ENCODE measurements at places on chromosomes 11 and 22.

DNA sequence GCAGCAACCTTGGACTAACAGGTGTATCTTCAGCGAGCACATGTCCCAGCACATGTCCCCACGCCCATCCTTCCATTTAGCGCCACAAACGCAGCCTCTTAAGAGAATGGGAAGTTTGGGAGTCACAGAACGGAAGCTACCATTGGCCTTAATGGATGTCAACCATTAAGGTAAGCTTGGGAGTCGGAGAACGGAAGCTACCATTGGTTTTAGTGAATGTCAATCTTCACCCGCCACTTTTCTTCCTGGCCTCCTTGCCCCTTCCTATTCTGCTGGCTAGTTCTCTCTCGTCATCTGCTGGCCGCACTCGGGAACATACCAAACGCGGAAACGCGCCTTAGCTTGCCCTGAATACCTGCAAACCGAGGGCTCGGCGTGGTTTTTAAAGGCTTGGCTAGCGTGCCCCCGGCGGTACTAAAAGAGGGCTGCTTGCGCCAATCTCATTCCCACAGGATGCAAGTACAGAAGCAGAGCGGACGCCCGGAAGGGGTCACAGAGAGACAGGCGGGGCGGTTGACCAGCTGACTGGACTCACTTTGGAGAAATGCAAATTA is 24.3 kb downstream of the GLYATL1 start:
- DNase-seq, result no peak

- no peak for DNase-seq
These were observed 37.0 kb upstream of the ALX4 start for GRCh38 chr11:44346983-44347382.

DNA sequence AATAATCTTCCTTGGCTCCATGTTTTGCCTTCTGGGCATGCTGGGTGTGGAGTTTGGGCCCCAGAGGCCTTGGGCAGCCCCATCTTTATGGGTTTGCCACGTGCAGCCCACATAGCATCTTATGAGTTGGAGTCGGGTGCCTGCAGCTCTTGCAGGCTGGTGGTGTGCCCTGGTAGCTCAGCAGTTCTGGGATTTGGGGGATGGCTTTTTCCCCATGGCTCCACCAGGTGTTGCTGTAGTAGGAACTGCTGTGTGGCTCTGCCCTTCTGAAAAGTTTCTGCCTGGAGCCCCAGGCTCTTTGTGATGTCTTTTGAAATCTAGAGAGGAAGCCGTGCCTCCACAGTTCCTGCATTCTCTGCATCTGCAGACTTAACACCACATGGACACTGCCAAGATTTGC is 16.8 kb downstream of the EED start:
- no peak for DNase-seq

DNA sequence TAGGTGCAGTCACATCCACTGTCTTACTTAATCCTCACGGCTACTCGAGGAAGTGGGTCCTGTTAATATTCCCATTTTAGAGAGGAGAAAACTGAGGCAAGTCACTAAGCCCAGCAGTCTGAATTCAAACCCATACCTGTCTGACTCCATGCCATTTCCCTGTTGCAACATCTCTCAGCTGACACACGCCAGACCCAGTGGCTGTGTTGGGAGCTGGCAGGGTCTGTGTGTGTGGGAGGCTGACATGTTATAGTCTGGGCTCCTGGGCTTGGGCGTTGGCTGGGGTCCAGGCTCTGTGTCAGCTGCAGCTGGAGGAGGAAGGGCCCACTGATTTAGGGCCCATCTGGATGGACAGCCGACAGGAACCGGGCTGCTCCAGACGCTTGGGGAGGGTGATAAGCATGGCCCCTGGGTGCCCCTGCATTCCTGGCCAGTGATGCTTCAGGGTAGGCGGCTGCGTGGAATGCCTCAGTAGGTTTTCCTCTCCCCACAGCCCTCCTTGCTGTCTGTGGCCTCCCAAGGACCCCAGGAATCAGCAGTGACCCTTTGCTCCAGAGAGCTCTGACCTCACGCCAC is 562.5 kb downstream of the MN1 start:
- DNase-seq, result no peak

GRCh38 chr11:29217901-29218300 is 798.9 kb downstream of the KCNA4 start:
- no peak for DNase-seq

- DNase-seq, result no peak
These were observed 4.2 kb upstream of the FXYD2 start for GRCh38 chr11:117828611-117829368.

GRCh38 chr11:71342951-71343827 is 90.8 kb upstream of the SHANK2 start:
- DNase-seq, result no peak

GRCh38 chr11:93734427-93735222 is 6.7 kb downstream of the TAF1D start:
- no peak for DNase-seq

GRCh38 chr11:96523656-96524055 is 133.8 kb downstream of the JRKL start:
- no peak for DNase-seq

GRCh38 chr22:50228366-50228765 is 16.5 kb downstream of the TUBGCP6 start:
- no peak for DNase-seq

GRCh38 chr22:25942856-25943411 is 200.9 kb downstream of the MYO18B start:
- DNase-seq, result peak; percentile 42

- DNase-seq, result no peak
These were observed 96.2 kb downstream of the LARGE2 start for GRCh38 chr11:46018651-46019050.

- DNase-seq, result peak; percentile 56
These were observed 38.9 kb downstream of the RELT start for GRCh38 chr11:73414977-73415651.

DNA sequence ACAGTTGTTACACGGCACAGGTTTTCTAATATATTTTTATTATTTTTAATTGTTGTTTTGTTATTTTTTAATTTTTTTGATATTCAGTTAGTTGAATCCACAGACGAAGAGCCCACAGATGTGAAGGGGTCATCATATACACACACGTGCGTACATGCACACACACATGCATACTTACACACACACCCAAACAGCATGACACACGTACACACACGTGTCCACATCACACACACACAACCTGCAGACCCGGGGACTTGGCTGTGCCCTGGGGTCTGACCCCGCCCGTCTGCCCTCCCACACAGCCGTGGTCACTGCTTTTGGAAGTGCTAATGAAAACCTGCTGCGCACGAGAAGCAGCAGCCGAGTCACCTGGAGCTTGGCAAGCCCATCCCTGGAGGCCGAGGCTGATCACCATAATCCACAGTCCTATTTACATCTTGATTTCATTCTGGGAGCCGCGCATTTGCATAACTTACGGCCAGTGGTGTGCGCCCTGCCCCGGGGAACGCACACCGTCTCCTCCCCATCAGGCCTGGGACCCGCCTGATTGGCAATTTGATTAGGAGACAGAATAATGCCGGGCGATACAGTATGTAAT is 110.3 kb downstream of the BRD1 start:
- DNase-seq, result no peak

GRCh38 chr11:38791346-38791961 is 2193.4 kb upstream of the RAG2 start:
- peak; percentile 72 for DNase-seq

- no peak for DNase-seq
These were observed 11.1 kb downstream of the NEAT1 start for GRCh38 chr11:65433657-65434056.

GRCh38 chr11:104146421-104146820 is 17.5 kb downstream of the PDGFD start:
- no peak for DNase-seq

GRCh38 chr11:73473252-73473651 is 97.1 kb downstream of the RELT start:
- DNase-seq, result no peak

DNA sequence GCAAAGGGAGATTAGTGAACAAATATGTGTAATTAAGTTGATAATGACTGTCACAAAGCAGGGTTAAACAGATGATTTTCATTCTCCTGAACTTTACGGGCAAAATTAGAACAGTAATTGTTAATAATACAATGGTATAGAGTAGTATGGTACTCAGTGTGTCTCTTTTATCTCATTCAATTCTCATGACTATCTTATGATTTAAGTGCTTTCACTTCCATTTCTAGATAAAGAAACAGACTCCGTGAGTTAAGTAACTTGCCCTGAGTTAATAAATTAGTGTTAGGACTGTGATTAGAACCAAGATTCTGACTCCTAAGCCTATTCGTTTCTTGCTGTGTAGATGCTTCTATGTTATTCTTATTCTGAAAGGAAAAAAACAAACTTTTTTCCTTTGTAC is 22.0 kb downstream of the PIH1D2 start:
- DNase-seq, result no peak

DNA sequence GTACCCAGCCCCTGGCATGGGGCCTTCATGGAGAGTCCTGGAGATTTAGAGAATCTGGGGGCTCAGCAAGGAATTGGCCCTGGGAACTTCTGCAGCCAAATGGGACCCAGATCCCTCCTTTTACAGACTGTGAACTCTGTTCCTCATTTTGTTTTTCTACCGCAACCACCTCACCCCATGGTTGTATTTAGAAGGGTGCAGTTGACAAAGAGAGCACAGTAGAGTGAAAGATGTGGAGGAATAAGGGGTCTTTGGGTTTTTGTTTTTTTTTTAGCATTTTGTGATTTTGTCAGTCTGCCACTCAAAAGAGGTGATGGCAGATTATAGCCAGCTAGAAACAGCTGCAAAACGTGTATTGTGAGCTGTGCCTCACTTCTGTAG is 1.9 kb downstream of the ZNF74 start:
- DNase-seq, result no peak

DNA sequence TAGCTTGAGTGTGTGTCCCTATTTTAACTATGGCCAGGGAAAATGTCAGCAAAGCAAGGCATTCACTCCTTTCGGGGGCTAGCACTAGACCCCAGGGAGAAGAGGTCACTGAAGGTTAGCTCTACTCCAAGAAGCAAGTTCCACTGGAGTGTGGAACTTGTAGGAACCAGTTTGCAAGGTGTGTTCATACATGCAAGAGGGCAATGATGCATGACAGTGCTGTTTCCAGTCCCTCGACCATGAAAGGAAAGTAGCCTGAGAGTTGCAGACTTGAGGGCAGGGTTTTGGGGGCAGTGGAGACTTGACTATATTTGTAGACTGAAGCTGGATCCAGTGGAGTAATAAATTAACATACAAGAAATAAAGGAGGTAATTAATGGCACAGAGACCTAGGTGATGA is 21.6 kb upstream of the SLC36A4 start:
- DNase-seq, result no peak

DNA sequence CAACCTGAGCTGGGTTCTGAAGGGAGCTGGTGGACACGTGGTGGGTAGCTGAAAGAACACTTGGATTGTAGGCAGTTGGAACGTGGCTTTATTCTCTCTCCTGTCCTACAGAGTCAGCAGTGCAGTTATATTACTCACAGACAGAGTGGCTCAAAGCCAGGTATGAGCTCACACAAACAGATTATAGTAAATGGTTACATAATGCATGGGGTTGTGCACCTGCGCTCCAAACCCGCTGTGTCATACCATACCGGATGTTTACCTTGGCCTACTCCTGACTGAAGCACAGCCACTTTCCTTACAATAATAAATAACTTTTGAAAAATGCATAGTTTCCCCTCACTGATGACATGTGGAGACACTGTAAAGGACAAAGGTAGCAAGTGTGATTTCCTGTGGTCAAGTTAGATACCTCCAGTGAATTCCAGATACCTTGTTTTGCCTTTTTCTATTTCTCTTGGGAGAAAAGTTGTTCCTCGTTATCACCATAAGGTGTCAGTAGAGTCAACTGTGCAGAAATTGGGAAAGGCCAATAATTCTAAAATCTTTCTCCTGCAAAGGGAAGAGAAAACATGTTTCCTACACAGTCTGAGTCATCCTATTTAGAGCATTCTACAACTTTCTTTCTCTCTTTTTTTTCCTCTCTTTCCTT is 13.5 kb downstream of the MS4A6A start:
- no peak for DNase-seq

- no peak for DNase-seq
These were observed 7.3 kb downstream of the KCNJ11 start for GRCh38 chr11:17381156-17381555.

DNA sequence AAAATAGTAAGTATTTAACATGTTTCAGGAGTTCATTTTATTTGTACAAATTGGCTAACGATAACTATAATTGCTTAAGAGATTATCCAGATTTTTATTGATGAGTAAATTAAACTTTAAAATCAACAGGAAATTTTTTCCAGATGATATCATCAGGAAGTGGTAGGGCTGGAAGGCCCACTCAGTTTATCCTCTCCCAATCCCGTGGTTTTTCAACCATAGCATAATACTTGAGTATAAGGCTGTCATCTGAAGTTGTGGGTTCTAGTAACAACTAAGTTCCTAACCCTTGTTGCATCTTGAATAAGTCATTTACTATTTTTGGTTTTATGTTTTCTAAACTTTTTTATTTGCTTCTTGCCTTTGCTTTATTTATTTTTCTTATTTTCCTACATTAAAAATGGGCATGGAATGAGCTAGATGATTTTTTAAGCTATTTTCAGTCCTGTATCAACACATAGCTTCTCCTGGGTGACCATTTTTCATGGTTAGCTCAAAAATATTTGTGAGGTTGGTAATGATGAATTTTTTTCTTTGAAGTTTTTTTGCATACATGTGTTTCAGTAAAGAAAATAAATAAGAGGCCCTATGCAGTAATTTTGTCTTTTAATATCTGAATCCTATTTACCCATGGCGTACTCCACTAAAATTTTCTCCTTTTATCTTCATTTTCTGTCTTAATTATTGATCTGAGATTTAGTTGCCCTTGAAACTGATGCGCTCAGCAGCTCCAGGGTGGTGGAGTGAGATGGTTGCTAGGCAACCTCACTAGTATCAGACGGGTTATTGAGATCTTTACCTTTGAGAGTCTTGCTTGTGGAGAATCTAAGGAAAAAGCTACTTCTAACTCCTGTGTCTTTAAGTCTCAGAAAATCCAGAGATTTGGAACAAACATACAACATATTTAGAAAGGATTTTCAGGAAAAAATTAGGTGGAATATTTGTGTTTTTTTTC is 452.0 kb upstream of the CCDC179 start:
- DNase-seq, result no peak

DNA sequence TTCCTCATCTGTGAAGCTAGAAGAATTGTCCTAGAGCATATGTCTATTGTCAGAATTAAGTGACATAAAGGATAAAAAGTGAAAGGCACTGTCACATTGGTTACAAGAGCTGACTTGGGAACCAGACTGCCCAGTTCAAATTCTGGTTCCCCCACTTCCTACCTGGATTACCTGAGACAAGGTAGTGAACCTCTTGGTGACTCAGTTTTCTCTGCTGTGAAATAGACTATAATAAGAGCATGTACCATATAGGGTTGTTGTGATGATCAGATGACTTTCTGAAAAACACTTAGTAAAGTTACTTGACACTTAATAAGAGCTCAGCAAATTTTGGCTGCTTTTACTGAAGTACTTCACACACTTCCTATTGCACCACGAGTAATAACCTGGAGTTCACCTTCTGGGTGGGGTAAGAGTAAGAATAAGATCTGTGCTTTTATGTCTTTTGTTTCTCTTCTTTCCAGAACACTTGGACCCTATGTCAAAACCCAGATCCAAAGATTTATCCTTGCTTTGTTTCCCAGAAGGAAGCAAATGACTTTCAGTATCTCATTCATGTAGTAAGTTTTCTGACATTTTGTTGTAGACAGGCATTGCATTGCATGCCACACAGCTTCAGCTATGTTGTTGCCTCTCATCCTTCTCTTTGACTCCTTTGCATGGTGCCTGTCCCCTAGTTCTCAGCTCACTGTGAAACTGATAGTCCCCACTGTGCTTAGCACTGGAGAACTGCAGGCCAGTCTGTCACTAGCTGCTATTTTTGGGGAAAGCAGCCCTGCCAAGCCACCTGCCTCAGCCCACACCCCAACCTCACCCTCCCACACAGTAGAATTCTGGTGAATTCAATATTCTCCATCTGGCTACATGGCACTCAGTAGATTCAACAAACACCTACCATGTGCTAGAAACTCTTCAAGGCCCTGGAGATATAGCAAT is 121.8 kb upstream of the POU2AF2 start:
- no peak for DNase-seq
